ENCODE measurements at places on chromosomes 6 and 20.
A peak's percentile ranks its signal among the peaks of the same experiment; 100 is the strongest.

GRCh38 chr6:125791820-125792165 is 1.0 kb downstream of the NCOA7 start:
- DNase-seq, result no peak

DNA sequence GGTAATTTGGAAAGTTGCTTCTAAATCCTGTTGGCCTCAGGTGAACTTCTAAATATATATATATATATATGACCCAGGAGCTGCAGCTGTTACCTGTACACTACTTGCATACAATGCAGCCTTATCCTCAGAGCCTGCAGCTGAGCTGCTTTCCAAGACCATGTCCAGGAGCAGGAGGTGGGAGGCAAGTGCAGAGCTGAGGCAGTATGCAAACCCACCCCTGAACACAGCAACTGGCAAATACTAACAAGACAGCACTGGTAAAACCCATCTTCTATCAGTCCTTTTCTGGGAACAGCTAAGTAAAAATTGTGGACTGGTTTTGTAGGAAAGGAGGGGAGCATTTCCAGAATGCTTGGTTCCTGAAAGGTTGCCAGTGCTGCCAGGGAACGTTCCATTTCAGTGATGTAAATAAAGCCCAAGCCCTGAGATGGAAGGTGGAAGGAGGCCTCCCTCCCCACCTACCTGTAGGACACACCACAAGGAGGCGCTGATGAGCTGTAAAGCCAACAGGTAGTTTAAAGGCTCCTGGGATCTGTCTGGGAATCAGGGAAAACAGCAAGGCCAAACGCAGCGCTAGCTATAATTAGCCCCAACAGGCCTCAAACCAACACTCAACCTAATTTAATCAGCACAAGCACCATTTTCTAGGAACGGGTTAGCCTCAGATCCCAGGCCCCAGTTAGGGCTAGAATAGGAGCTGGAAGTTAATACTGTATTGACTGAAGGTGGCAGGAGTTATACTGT is 93.8 kb upstream of the MAP7 start:
- DNase-seq, result peak; percentile 36

DNA sequence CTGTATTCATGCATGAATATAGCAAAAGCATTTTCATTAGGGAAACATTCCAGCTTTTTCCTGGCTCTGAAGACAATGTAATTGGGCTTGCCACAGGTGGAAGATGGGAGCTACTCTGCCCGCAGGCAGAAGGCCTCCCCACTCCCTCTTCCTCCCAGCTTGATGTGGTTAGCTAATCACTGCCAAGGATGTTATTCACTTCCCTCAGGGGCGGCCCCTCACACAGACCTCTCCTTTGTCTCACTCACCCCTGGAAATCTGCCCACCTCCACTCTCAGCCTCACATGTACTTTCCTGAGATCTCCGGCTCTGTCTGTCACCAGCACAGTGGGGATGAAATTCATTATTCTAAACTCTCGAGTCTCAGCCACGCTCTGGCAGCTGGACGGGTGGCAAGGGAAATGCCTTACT is 100.7 kb downstream of the ANKRD60 start:
- DNase-seq, result no peak

DNA sequence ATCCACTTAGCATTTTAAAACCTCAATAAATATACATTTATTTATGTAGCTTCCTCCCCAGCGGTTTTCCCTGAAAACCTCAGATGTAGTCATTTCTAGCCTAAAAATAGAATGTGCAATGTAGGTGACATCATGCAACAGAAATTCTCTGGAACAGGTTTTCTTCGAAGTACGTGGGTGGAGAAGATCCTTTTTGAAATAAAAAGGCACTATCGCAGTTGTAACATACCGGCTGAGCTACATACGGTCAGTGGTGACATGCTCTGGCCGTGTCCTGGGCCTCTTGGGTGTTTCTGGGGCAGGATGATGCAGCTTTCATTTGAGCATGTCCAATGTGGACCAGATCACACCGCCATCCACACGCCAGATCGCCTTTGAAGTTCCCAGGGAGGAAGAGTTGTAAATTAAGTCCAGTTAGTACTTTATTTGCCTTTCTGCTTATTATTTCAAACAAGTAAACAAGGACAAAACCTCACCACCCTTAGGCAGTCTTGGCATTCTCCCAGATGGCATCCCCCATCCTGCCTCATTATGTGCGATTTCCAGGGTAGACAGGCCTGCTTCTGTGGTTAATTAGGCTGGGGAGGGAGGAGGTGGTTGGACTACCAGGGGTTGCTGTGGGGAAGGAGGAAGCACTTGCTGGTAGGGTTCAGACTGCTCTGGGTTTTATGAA is 109.5 kb upstream of the CLDN20 start:
- DNase-seq, result no peak

DNA sequence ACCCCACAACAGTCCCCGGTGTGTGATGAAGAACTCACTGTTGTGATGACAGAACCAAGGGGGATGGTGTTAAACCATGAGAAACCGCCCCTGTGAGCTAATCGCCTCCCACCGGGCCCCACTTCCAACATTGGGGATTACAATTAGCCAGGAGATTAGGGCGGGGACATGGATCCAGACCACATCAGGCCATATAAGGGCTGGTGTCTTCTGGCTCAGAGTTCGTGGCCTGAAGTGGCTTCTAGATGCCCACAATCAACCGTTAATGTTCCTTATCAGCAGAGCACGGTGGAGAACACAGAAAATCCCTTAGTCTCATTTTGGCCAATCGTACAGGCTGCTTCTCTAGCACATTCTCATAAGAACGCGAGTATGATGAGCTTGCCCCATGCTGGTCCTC is 10.9 kb upstream of the MAS1 start:
- peak; percentile 4 for DNase-seq

DNA sequence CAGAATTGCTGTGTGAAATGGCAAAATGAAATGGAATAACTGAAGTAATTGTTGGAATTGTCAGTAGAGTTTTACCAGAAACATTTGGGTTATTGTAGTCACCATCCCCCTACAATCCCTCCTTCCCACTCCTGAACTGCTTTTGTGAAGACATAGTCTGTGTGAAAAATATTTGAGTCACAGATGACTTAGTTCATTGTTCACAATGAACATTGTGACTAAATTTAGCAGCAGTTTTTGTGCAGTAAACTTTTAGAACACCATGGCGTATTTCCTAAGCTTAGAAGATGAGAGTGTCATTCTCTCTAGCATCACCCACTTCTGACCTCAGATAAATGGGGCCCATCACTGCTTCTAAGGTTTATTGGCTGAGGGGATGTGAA is 11.0 kb downstream of the OTOR start:
- DNase-seq, result no peak

- DNase-seq, result no peak
Measured at GRCh38 chr6:165081944-165082532, 227.4 kb downstream of the C6orf118 start.

- no peak for DNase-seq
Measured at GRCh38 chr20:17327185-17328148, 100.6 kb downstream of the PCSK2 start.

DNA sequence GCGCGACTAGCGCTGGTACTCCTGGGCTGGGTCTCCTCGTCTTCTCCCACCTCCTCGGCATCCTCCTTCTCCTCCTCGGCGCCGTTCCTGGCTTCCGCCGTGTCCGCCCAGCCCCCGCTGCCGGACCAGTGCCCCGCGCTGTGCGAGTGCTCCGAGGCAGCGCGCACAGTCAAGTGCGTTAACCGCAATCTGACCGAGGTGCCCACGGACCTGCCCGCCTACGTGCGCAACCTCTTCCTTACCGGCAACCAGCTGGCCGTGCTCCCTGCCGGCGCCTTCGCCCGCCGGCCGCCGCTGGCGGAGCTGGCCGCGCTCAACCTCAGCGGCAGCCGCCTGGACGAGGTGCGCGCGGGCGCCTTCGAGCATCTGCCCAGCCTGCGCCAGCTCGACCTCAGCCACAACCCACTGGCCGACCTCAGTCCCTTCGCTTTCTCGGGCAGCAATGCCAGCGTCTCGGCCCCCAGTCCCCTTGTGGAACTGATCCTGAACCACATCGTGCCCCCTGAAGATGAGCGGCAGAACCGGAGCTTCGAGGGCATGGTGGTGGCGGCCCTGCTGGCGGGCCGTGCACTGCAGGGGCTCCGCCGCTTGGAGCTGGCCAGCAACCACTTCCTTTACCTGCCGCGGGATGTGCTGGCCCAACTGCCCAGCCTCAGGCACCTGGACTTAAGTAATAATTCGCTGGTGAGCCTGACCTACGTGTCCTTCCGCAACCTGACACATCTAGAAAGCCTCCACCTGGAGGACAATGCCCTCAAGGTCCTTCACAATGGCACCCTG is 1.6 kb downstream of the TPBG start:
- DNase-seq, result no peak

GRCh38 chr20:45290677-45291355 is 15.8 kb upstream of the RBPJL start:
- DNase-seq, result peak; percentile 69

- DNase-seq, result peak; percentile 15
Measured at GRCh38 chr6:129251669-129252376, 368.9 kb downstream of the LAMA2 start.

GRCh38 chr20:382291-383115 is 1.9 kb downstream of the TRIB3 start:
- DNase-seq, result no peak

GRCh38 chr6:82958551-82958950 is 107.1 kb downstream of the UBE3D start:
- no peak for DNase-seq

GRCh38 chr6:81608776-81609175 is 143.7 kb downstream of the TENT5A start:
- DNase-seq, result no peak

- DNase-seq, result no peak
Measured at GRCh38 chr6:157424491-157425020, 43.6 kb downstream of the ZDHHC14 start.

GRCh38 chr20:59031564-59032022 is 542 bp downstream of the ATP5F1E start:
- no peak for DNase-seq

- no peak for DNase-seq
Measured at GRCh38 chr6:100809346-100809745, 71.8 kb downstream of the ASCC3 start.

DNA sequence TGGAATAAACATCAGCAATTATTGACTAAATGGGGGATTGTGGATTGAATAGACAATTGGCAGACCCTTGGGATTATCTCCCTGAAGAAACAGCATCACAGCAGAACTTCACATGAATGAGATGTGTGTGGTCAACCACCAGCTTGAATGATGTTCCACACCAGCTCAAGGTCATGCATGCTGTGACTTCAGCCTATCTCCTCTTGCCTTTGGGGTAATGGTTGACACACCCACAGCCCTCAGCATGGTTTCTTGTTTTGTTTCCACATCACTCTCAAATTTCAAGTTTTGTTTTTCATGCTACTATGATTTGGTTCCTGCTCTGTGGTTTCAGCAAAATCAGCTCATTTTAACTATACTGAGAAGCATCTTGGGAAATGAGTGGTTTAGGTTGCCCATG is 94.3 kb downstream of the PAK5 start:
- no peak for DNase-seq

DNA sequence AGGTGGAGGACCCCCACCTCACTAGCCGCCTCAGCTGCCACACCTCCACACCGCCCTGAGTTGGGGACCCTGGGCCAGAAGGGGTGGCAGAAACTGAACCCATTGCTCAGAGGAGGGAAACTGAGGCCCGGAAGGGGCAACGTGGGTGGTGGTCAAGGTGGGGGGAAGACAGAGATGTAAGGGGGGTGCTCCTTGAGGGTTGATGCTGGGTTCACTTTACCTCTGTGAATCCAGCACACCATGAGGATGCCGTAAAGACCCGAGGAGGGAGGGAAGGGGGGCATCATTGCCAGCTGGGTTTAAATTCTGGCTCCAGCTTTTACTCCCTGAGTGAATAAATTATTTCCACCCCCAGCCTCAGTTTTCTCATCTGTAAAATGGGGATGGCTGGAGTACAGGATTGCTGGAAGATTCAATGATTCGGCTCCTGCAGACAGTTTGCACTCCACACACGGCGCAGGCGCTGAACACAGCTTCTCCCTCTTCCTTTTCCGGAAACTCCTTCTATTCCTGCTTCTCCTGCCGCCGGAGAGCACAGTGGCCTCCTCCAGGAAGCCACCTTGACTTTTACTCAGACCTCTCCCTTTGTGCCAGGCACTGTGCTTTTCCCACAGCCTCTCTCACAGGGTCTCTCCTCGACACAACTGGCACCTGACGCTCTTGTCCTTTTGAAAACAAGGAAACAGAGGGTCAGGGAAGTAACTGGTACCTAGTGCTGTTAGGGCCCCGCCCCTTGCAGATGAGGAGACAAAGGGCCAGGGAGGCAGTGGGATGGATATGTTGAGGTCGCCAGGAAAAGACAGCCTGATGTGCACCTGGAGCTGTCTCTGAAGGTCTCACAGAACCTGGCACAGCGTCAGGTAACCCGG is 59.4 kb downstream of the UBE2V1 start:
- DNase-seq, result no peak

DNA sequence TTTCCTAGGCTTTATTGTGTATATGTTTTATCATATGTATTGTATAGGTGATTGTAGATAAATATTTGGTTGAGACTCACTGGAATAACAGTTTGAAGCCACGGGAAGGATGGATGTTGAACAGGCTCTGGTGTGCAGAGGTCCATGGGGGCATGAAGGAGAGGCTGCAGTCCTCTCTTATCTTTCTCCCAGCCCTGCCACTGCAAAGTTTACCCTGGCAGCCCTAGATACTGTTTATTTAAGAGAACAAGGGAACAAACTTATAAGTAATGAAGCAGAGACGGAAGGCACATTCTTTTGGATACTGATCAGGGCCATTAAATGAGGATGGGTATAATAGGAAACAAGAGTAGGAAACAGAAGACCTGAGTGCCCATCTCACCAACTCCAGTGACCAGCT is 103.6 kb upstream of the SCGN start:
- no peak for DNase-seq

DNA sequence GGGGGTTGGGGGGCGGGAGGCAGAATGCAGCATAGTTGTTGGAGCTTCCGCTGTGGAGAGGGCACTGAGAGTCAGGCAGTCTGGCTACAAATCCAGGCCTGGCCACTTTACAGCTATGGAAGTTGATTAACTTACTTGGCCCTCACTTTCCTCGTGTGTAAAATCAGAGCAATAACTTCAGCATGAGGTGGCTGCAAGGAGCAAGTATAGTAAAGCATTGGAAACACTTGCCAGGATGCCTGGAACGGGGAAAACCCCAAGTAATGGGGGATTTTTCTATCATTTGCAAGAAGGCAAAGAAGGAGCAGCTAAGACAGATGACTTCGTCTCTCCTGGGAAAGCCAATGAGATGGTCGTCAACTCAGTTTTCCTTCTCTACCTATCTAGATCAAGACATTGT is 35.8 kb downstream of the AGPAT4 start:
- no peak for DNase-seq

DNA sequence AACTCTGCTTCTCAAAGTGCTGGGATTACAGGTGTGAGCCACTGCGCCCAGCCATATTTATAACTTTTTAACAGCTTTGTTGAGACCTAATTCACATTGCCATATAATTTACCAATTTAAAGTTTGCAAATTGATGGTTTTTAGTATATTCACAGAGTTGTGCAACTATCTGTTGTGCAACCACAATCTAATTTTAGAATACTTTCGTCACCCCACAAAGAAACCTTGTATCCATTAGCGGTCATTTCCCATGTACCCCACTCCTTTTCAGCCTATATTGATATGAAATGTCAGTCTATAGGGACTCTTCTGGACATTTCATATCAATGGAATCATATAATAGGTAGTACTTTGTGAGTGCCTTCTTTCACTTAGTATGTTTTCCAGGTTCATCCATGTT is 55.8 kb downstream of the FOXO3 start:
- DNase-seq, result no peak

Data from CMK (cell line).